ENCODE measurements at places on chromosomes 1 and 21.

- no peak for DNase-seq
These were observed 21.9 kb upstream of the NEK2 start for GRCh38 chr1:211697356-211697755.

DNA sequence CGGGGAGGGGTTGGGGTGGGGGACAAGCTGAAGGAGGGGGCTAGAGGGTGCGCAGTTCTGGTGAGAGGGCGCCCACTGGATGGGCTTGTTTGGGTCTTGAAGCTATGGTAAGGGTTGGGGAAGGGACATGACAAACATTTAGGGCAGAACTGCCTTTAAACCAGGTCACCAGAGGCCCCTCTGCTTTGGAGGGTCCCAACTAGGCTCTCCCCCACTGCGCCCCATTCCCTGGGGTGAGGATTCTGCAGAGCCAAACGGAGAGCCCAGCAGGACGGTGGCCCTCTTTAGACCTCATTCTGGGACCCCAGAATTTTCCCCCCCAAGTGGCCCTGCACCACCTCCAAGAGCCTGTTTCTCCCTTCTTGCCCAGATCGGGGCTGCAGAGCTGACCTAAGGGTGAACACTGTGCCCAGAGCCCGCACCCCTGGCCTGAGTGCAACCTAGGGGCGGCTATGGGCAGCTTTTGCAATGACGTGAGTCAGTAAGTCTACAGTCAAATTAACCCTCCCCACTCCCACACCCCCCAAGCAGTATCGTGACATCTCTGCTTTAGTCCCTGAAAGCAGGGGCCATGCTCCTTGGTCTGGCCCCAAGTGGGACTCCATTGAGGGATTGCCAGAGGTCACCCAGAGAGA lies 593.8 kb downstream of the MATN1 start:
- no peak for DNase-seq

DNA sequence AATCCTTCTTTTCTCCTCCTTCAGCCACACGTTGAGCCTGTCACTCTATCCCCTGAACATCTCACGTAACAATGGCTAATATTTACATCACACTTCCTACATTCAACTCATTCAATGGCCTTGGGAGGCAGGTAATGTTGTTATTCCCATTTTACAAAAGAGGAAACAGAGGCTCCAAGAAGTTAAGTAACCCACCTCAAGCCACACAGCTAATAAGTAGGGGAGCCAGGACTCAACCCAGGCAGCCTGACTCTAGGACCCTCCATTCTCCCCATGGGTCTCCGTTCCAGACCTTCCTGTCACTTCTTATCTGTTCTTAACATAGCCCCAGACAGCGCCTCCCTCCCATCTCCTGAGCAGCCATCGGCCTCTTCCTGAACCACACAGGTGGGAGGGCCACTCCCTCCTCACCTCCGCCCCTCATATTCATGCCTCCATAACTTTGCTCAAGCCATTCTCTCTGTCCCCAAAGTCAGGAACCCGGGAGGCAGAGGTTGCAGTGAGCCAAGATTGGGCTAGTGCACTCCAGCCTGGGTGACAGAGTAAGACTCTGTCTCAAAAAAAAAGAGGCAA lies 2.2 kb downstream of the PADI4 start:
- DNase-seq = no peak

DNA sequence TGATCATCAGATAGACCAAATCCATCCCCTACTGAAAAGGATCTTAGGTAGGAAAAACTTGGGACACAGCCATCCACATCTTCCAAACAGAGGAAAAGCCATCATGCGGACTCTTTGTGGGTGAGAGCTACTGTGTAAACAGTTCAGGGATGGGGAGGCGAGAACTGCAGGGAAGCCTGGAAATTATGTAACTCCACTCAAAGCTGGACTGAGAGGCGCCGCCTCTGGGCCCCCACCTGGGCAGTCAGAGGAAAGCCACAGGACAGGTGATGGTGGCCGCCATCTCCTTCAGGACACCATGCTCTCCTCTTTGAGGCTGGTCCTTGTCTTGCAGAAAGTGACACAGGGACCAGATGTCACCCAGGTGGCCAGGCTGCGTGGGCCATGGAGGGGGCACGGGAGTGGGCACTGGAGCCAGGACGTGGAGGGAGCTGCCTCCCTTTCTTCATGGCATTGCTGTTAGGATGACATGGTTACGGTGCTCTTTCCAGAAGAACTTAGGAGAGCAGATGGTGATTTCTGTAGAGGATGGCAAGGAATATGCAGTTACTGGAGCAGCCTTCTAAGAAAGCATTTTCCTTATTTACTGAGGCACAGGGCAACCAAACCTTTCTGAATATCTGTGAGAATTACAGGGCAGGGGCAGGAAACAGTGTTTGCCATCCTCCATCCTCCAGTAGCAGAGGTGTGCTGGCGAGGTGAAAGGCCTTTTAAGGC lies 32.0 kb upstream of the TDRD10 start:
- DNase-seq = no peak

GRCh38 chr1:29640428-29640785 lies 404.1 kb downstream of the PTPRU start:
- no peak for DNase-seq

DNA sequence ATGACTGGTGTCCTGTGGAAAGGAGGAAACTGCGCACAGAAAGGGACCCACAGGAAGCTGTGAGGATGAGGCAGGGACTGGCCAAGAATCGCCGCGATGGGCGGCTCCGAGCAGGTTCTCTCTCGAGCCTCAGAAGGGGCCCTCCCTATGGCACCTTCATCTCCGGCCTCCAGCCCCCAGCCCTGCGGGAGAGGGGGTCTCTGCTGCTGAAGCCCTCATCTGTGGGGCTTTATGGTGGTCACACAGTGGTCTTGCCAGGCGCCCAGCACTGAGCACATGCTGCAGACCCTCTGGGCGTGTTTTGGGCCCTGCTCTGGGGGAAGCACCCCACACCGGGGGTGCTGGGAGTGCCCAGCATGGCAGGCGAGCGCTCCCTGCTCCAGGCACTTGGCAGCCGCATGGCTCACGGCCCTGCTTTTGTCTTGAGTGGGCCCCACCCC lies 86.6 kb upstream of the ACTRT2 start:
- DNase-seq = no peak

DNA sequence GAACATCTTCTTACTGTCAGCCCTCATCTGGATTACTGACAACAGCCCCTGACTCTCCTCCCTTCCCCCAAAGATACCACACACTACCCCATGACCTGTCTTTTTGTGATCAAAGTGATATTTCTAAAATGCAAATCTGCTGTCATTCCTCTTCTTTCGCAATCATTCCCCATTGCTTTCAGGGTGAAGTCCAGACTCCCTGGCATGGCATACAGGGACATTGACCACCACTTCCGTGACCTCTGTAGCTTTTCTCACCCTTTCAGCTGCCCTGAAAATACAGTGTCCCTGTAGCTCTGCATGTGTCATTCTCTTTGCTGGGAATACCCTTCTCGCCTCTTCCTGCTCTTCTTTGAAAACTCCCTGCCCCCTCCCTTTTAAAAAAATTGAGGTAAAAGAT lies 4.1 kb downstream of the SERINC2 start:
- DNase-seq = no peak

GRCh38 chr1:31497601-31498000 lies 78.7 kb upstream of the TINAGL1 start:
- no peak for DNase-seq

GRCh38 chr1:8860738-8861516 lies 17.6 kb downstream of the ENO1 start:
- no peak for DNase-seq

- no peak for DNase-seq
These were observed 26.1 kb upstream of the LAMC2 start for GRCh38 chr1:183159960-183160359.

GRCh38 chr1:204254031-204254661 lies 40.4 kb upstream of the GOLT1A start:
- DNase-seq = no peak

- DNase-seq = peak; percentile 35
These were observed 22.1 kb downstream of the A3GALT2 start for GRCh38 chr1:33298623-33299277.

DNA sequence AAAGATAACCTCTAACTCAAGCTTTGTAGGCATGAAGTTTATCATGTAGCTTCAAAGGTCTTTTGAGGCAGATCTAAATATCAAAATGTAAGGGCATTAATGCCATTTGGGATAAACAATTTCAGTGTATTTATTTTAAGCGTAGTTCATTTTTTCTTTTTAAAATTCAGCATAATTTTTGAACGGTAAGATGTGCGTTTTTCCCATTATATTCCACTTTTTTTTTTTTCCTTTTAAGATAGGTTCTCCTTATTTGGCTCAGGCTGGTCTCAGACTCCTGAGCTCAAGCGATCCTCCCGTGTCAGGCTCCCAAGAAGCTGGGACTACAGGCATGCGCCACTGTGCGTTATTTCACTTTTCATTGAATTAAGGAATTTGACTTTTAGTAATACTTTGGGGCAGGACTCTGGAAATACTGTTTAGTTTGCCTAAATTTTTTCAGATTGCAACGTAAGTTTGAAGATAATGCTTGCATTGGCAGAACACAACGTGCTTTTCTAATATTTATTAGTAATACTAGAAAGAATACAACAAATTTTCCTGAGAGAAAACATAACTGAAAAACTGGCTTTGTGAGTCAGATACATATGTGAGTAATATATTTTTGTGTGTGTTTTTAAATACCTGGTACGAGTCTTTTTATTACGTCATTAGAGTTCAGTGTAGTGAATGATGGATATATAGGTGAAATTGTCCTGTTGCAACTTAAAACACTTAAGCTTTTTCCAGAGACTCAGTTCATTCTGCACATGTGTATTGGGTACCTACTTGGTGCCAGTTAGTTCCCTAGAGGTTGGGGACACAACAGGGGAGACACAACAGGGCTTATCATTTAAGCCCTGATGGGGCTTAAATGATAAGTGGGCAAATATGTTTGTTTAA lies 2.2 kb downstream of the RALGPS2 start:
- DNase-seq = no peak

DNA sequence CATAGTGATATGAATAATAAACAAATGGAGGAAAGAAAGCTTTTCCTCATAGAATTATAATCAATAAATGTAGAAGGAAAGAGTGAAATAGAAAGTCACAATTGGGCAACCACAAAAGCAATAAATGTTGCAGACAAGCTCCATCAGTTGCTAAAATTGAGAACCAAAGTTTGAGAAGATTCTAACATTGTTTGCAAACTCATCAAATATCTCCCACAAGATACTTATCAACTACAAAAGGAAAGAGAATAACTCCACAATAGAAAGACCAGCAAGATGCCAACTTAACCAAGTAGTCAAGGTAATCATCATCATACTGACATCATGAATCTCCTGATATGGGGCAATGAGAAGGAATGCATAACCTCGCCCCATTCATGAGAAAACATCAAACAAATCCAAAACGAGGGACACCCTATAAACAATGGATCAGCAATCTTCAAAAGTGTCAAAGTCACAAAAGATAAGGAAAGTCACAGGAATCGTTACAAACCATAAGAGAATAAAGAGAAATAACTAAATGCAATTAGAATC lies 16.4 kb downstream of the EIF4G3 start:
- no peak for DNase-seq

DNA sequence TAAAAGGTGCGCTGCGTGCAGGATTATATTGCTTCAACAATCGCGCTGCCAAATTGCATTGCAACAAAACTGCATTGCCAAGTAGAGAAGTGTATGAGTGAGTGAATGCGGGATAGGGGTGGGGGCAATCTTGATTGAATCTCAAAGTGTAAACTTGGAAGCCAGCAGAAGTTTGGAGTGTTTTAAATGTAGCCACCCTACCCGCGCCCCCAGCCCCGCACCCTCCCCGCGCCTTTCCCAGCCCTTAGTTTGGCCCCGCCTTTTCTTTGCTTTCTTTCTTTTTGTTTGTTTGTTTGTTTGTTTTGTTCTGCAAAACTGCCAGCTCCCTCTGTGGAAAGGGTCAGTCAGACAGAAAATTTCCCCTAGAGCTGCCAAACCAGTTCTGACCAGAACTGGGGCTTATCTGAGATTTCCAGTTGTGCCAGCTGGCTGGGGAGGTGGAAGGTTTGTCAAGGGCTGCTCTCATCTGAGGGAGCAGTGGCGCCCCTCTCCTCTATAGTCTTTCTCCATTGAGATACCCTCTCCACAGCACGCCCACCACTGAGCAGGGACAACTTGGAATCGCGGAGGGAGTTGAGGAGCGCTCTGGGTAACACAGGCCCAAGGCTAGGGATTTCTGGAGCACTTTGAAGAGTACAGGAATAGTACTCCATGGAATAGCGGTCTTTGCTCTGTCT lies 666 bp upstream of the BEND5 start:
- DNase-seq = no peak

- DNase-seq = no peak
These were observed 26.6 kb downstream of the DOP1B start for GRCh38 chr21:36183144-36183795.

DNA sequence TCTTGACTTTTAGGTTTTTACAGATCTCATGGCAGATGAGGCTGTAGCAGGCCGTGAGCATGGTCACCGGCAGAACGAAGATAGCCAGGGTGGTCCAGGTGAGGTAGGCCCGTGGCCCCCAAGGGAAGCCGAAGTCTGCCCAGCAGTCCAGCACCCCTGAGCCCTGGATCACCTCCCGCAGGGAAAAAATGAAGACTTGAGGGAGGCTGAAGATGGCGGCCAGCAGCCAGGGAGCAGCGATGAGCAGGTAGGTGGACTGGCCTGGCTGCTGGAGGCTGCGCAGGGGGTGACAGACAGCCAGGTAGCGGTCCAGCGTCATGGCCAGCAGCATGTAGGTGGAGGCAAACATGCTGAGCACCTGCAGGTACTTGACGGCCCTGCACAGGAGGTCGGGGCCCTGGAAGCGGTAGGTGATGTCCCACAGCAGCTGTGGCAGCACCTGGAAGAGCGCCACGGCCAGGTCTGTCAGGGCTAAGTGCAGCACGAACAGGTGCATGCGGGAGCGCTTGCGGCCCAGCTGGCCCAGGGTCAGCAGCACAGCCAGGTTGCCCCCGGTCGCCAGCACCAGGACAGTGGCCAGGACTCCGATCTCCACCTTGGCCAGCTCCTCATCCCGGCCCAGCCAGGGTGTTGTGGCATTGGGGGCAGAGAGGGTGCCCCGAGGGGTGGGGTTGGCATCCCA lies 856 bp downstream of the AVPR1B start:
- DNase-seq = no peak

DNA sequence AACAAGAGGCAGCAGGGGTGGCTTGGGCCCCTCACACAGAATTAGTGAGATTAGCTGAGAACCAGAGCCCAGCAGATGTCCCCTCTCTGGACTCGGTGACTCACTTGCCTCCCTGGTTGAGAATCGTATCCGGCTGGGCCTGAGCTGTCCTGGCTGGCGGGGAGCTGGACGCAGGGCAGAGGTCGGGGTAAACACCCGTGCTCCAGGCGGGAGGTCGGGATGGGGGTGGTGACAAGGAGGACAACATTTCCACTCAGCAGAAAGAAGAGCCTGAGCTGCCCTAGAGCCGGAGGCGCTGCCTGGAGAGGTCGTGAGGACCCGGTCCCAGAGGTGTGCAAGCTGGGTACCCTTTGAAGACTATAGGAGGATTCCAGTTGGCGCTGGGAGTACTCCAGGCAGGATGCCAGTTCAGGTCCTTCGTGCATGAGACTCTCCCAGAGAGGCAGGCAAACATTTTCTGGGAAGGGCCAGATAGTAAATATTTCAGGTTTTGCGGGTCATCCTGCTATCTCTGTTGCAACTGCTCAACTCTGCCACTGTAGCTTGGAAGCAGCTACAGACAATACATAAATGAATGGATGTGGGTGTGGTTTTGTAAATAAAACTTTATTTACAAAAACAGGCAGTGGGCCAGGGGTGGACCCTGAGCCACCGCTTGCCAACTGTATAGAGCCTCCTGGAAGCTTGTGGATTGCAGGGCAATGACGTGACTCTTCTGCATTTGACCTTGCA lies 116.8 kb upstream of the WNT4 start:
- DNase-seq = no peak

All from activated CD4-positive, alpha-beta T cell treated with anti-CD3 and anti-CD28 coated beads for 4 hours (primary cell).